ENCODE measurements at places on chromosomes 1 and 21.
A peak's percentile ranks its signal among the peaks of the same experiment; 100 is the strongest.

DNA sequence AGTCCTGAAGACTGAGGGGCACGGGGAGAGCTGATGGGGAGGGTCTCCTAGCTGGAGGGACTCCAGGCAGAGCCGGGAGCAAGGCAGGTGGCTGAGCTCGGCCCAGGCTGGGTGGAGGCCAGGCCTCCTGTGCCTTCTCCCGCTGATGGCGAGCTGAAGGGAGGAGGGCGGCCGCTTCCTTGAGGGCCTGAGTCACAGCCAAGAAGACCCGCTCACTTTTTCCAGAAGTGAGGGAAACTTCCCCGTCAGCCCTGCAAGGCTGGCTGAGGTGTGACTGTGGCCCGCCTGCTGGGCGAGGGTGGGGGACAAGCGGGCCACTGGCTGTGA lies 1.7 kb upstream of the VWA1 start:
- DNase-seq: no peak

DNA sequence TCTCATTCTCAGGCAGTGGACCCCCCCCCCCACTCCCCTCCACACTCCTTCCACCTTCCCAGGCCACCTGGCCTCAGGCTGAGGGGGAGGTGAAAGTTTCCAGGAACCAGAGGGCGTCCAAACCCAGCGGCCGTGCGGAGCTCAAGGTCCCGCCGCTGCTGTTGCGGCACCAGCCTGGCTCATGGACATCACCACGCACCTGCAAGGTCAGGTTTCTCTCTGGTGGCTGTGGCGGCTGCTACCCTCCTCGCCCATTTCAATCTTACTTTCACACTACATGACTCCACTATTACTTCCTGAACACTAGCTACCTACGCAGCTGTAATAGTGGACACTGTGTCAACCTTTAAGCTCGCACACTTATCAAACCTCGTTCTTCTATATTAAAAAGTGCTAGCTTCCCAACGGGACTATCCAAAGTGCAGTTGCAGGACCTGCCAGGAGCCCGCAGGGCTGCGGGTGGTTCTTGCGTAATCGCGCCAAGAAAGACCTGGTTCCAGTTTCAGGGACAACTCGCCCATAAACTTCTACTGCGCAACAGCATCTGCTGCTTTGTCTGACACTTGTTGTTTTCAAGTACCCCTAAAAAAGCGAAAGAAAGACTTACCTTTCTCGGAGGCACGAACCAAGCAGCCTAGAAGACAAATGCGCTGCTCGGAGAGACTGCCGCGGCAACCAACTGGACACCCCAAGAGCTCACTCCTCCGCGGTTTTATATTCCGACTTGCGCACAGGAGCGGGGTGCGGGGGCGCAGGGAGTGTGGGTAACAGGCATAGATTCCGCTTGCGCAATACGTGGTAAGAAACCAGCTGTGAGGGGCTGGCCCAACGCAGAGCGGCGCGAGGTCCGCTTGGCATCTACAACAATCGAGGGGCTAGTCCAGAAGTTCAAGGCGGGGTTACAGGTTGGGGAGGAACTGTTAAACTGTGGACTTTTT lies at the start of gene DIRAS3:
Gene DIRAS3 (minus strand): TSS at position 687 of the 938 bp plus-strand sequence. CDS start 3,330 bp downstream, outside the sequence.
- DNase-seq: peak; percentile 22

GRCh38 chr21:41167348-41168342 lies at the start of gene BACE2:
Gene BACE2 (plus strand): TSS chr21:41168160. CDS start chr21:41168264, 104 bp downstream.
- no peak for DNase-seq

GRCh38 chr1:172254521-172255222 lies 165.8 kb upstream of the C1orf105 start:
- DNase-seq: peak; percentile 27

DNA sequence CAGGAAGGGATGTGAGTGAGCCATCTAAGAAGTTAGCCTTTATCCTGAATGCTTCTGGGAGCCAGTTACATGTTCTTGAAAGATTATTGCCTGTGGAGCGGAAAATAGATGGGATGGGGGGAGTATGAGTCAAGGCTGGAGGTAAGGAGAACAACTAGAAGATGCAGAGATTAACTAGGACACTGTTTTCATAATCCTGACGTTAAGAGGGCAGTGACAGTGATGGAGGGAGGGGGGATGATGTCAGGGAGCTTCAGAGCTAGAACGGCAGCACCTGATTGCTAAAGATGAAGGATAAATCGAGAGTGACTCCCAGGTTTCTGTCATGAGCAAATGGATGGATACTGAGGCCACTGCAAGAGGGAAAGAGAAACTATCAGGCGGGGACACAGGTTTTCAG lies 10.0 kb upstream of the RCSD1 start:
- no peak for DNase-seq

GRCh38 chr21:38077569-38077968 lies 161.3 kb upstream of the KCNJ6 start:
- DNase-seq: no peak

- DNase-seq: no peak
Measured at GRCh38 chr1:78142736-78143135, 97.0 kb downstream of the GIPC2 start.

DNA sequence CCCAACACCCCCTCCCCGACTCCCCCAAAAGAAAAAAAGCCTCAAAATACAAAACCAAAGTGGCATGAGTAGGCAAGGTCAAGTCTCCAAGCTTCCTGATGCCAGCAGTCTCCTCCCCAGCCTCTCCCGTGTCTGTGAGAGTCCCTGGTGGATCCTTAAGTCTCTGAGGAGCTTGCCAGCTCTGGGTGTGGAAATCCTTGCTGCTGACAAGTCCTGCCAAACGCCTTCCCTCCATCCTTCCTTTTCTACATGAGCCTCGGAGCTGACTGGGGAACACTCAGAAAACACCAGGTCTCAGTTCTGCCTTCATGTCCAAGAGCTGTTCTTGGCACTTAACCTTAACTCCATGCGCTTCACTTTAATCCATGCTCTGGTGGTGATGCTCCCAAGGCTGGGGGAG lies 3.7 kb upstream of the ETV3L start:
- no peak for DNase-seq

- no peak for DNase-seq
Measured at GRCh38 chr21:20965816-20966215, 32.4 kb upstream of the NCAM2 start.

DNA sequence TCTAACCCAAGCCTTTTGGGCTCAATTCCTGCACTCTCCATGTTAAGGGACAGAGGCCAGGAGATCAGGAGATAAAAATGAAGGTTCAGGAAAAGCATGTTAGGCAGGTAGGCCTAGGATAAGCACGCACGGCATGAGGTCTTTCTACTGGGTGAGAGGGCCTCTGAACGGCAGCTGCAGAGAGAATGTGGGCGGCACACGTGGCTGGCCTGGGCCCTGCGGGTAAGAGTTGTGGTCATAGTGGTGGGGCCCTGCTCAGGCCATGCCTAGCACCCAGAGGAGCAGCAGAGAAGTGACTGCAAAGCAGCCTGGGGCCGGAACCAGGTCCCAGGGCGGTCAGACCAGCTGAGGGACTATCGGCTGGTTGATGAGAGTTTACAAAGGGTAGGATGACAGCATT lies 7.5 kb upstream of the FOXO6 start:
- no peak for DNase-seq

GRCh38 chr1:118253053-118253915 lies 68.3 kb upstream of the SPAG17 start:
- no peak for DNase-seq

DNA sequence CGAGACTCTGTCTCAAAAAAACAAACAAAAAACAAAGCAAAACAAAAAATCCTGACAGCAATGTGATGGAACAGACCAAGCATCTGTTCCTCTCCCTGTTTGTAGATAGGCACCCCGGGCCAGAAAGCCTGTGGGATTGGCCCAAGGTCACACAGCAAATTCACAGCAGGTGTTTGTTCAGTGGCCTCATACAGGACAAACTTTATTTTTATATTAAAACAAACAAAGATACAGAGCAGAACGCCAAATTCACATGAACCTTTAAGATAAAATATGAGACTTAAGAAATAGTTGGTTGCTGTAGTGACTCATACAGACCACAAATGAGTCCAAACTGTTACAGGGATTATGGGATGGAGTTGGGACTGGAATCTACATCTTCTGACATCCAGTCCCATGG lies 2.3 kb upstream of the CELA2A start:
- DNase-seq: no peak

DNA sequence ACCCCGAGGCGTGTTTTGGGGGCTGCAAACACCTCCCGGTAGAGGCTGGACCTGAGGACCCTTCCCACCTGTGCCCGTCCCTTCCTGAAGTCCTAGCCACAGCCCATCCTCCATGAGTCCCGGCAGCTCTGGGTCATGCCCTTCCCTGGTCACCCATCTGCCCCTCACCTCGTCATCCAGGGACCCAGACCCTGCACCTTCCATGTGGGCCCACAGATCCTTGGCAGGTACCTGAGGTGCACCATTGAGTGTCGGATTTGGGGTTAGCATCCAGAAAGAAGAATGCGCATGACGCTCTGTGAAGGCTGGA lies 6.8 kb downstream of the RNF187 start:
- no peak for DNase-seq
